Amniotic epithelial cell (primary cell): ENCODE measurements at places on chromosomes 5 and 9.

- peak; percentile 16 for DNase-seq
These were observed 245.2 kb upstream of the TARS1 start for GRCh38 chr5:33195431-33196165.

GRCh38 chr5:58025809-58026208 is 434.1 kb downstream of the PLK2 start:
- no peak for DNase-seq

- DNase-seq, result no peak
These were observed 30.1 kb upstream of the SNX24 start for GRCh38 chr5:122815218-122815767.

- DNase-seq, result peak; percentile 75
These were observed 52.5 kb upstream of the CDKN2AIPNL start for GRCh38 chr5:134463991-134464760.

DNA sequence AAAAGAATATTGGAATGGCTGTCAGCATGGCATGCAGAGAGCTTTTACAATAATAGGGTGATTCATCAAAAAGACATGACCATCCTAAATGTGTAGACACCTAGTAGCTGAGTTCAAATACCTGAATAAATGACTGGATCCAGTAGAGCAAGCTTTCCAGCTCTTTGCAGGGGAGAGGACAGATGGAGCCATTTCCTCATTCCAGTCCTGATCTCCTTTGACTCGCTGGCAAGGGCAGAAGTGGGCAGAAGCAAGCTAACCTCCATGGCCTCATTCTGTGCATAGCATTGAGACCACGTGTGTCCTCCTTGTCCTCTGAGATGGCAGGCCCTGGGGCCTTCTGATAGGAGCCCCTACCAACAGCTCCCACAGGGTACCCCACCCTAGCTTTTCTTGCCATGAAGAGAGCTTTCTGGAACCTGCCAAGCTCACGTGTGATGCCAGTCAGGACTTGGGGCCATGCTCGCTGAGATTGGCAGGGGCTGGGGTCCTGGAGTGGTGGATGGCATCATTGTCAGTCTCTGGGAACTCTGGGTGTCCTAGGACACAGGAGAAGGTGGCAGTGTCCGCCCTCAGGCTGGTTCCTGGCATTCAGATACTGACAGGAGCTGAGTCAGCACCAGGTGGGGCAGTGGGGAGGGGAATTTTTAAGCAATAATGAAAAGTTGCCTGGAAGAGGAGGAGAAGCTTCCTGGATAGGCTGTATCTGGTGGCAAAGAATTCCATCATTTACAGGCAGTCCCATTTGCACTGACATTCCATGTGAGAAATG is 33.6 kb downstream of the WWC1 start:
- no peak for DNase-seq

DNA sequence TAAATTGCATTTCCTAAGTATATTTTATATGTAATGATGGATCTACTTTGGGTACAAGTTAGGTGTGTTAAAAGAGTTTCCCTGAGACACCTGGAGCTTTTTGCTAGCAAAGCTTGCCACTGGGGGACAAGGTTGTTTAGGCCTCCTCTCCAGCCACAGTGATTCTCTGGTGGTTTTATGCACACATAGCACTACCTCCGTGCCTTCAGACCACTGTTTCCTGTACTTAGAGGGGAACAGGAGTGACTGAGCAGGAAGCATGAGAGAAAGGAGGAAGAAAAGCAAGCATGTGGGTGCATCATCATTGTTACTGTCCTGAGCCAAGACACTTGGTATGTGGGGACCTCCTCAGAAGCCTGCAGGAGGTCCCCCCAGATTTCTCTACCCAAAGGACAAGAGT is 272.1 kb downstream of the RASEF start:
- no peak for DNase-seq

- no peak for DNase-seq
These were observed 7.3 kb downstream of the QSOX2 start for GRCh38 chr9:136238342-136238732.

DNA sequence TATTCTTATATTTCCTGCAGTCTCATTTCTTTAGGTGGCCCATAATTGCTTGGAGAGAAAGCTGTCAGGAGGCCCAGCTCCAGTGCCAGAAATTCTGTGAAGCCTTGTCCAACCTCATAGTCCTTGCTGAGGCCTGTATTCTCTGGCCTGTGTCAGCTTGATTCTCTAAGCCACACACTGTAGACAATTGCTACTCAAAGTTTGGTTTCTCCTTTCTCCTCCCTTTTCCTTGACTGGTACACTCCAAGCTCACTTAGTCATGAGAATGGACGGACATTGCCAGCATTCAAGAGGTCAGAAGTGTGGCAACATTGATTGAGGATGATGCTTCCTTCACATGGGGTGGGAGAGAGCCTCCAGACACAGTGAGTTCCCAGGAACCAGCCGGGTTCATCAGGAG is 71.3 kb upstream of the CXCL14 start:
- DNase-seq, result peak; percentile 7

- no peak for DNase-seq
These were observed 1.5 kb downstream of the SAPCD2 start for GRCh38 chr9:137068539-137069507.

- DNase-seq, result no peak
These were observed 1972.9 kb upstream of the ACO1 start for GRCh38 chr9:30411571-30411970.
